Aorta (tissue), 5 donors: ENCODE measurements at places on chromosomes 2 and 18. TPM values are rescaled to one million over a fixed set of nuclear protein-coding genes. Genes with fewer than 3 reads are reported as not detected.

DNA sequence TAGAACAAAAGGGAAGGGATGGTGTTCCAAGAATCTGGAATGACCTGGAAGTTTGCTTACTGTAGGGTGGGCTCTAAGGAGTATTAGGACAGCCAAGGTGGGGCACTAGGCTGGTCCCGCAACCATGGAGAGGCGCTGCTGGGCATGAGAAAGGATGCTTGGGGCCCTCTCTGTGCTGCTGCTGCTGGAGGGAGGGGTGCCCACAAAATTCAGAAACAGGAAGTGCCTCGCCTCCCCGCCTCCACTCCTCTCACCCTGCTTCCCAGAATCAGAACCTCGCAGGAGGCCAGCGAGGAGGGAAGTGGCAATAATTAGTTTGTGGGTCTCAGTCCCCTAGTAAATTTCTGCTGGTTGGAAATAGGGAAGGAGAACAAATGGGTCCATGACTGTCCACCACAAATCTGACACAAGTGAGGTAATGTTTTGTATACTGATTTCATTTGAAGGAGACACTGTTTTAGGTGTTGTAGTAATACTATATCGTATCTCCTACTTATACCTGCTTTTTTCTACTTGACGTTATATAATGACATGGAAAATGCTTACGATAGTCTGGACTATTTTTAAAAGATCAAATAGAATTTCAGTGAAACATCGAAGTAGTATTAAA lies 7.9 kb upstream of the PDCL3 start:
- DNase-seq, result no peak

DNA sequence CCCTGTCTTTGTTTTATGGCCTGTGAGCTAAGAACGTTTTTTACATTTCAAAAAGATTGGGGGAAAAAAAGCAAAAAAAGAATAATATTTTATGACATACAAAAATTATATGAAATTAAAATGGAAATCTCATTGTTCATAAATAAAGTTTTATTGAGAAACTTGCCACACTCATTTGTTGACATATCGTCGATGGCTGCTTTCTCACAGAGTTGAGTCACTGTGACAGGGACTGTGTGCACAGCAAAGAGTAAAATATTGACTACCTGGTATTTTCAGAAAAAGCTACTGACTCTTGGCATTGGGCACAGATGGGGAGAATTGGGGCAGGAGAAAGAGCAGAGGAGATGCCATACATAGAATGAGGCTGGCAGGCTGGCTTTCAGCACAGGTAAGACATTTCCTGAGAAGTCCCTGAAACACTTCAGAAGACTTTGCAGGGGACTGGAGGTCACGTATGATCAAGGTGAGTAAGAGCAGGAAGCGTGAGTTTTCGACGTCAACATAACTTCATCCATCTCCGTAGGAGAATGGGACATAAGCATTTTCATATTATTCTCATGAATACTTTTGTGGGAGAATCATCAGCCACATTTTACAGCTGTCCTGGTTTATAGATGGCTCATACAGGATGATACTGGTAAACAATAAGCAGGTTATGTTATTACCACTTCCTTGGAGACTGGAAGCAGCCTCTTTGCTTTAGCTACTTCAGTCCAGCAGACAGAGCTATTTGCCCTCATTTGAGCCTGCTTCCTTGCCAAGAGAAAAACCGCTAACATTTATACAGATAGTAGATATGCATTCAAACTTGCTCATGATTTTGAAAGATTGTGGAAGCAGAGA lies 32.5 kb upstream of the PUM2 start:
- DNase-seq, result no peak

- no peak for DNase-seq
Observed at GRCh38 chr2:217247476-217247875, 387.6 kb upstream of the TNP1 start.

DNA sequence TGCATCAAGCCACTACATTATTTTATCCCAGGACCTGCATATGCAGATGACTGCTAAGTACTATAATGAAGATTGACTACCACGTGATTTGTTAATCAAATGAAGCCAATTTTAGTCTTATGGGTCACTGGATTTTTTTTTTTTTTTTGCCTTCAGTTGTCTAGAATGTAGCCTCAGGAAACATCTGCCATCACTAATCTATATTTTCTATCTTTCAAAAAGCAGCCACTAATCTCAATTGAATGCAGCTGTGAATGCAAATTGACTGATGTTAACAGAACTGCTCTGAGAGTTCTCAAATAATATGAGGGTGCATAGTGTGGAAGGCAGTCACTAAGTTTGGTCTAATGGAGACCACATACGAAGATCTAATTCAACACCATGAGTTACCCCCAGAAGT lies 106.3 kb downstream of the ABCA12 start:
- DNase-seq, result no peak

Gene TCF4
- total RNA-seq, result 297 TPM
